ENCODE measurements at places on chromosomes 5 and 9.

DNA sequence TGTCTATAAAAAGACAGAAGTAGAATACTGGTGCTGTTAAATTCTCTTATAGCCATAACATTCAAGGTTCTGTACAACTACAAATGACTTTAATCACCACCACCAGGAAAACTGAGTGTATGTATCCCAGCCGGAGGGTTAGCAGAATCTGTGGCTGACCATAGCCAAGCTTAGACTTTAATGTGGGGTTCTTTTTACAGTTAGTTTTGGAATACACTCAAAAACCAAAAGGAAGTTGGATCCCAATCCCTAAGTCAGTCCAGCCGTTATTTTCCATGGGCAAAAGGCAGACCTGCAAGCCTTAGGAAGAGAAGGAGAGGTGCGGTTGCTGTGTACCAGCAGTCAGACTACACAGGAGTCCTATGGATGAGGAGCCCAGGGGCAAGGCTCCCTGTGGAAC, 179.8 kb downstream of the ENC1 start:
- DNase-seq, result no peak

- DNase-seq, result no peak
Measured at GRCh38 chr9:125985142-125985997, 238.2 kb downstream of the PBX3 start.

DNA sequence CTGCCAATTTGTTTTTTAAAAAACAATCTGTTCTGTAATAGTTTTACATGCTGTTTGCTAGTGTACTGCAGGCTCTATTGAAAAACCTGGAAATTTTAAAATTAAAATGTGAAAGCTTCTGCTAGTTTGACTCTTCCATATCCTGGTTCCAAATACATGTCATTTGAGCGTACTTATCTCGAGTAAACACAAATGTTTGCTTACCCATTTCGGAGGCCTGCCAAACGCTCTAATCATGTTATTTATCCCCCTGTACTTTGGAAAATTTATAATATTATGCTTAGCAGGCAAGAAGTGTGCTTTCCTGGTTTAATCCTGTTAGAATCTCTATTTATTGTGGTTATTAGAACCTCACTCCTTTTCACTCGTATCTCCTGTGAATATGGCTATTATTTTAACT, 476.8 kb upstream of the CYLC2 start:
- DNase-seq, result no peak

DNA sequence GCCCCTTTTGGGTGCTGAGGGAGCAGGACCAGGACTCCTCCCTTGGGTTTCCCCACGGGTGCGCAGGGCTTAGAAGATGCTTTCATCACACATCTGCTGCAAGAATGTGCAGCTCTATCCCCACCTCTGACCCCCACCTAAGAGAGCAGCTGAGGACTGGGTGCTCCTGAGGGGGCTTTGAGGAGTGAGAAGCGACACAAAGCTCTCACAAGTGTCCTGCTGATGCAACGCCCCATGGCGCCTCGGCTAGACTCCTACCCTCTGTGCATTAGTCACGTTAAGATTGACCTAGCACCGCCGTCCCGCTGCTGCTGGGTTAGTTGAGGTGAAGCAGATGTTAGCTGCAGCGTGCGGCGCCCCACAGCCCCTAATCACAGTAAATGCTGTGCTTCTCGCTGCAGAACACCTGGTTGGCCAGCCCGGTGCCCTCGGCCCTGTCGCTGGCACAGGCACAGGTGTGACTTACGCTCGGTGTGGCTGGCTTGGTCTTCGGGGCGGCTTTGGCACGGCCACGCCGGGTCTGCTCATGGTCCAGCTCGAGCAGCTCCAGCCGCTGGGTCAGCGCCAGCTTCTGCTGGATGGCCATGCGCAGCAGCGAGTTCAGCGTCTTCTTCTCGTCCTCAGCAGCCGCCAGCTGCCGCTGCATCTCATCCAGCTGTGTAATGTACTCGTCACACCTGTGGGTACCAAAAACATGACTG, 45.0 kb upstream of the IPPK start:
- DNase-seq, result no peak

- DNase-seq, result no peak
Measured at GRCh38 chr9:136855461-136856078, 3.4 kb downstream of the MAMDC4 start.

GRCh38 chr5:133902511-133903118, 65.8 kb downstream of the C5orf15 start:
- no peak for DNase-seq

GRCh38 chr9:132168851-132169250, 7.0 kb downstream of the NTNG2 start:
- DNase-seq, result no peak

DNA sequence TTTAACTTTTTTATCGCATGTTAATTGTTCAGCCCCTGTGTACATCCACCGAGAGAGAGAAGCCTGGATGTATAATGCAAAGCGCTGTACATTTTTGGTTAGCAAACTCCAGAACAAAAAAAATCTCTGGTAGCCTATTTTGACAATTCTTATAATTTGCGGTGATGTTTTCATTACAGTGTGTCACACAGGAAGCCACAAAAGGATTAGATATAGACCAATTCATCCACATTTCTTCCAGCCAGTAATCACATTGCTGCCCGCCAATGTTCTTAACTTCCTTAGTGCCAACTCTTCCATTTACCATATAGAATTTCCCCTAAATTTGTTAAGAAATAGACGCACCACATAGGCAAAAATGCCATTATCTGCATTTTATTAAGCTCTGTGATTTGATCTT, 435.6 kb downstream of the EFNA5 start:
- no peak for DNase-seq

DNA sequence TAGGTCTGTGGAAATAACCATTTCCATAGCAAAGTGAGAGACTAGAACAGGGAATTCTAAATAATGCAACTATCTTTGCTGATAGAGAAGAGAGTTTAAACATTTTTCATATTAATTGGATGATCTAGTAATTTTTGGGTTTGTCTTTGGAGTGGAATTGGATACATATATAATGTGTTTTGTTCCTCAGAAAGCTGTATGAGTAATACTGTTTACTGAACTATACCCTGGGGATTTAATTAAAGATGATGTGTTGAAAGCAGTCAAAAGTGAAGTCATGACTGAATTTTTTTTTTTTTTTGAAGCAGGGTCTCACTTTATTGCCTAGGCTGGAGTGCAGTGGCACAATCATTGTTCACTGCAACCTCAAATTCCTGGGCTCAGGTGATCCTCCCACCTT, 17.9 kb downstream of the FER start:
- DNase-seq, result no peak

DNA sequence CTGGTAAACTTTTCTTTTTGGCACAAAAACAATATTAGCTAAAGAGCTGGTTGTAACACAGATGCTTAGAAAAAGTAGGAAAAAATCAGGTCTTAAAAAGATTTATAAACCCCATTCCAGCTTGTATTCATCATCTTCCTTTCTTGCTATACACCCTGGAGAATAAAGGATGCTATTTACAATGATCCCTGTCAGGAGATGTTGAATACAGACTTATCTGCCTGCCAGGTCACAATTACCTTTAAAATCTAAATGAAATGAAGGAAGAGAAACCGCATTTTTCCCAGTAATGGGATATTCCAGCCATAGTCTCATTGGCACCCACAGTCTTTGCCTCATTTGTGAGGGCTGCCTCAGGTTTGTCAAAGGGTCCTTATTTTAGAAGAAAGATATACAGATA, 394.1 kb upstream of the WWC1 start:
- no peak for DNase-seq

DNA sequence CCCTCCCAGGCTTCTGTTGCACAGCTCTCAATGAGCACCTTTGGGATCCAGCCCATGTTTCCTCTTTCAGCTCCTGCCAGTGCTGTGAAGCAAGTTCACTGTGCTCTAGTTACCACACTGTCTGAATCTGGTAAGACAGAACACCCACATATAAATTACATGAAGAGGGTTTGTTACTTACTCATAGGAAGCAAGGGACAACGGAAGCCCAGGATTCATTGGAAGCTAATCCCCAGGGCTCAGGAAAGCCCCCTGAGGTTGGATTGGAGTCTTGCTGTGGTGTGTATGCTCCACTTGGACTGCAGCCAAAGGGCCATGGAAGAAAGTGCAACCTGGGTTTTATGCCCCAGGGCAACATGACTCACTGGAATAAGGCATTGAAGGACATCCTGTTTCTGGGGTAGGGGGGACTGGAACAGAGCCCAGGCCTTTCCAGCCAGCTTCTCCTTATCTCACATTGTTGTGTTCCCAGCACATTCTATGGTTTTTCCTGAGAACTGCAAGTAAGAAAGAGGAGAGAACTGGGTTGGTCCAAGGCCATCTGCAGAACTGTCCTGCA, 15.6 kb upstream of the CLK4 start:
- no peak for DNase-seq

- no peak for DNase-seq
Measured at GRCh38 chr9:136701668-136702053, 10.7 kb upstream of the DIPK1B start.

DNA sequence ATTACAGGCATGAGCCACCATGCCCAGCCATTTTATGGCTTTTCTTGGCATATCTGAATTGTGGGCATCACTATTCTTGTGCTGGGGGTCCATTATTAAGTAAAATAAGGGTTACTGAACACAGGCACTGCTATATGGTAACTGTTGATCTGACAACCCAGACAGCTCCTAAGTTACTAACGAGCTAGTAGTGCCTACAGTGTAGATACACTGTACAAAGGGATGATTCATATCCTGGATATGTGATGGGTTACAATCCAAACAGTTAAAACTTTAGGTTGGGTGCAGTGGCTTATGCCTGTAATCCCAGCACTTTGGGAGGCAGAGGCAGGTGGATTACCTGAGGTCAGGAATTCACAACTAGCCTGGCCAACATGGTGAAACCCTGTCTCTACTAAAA, 4.3 kb downstream of the CD14 start:
- DNase-seq, result no peak

DNA sequence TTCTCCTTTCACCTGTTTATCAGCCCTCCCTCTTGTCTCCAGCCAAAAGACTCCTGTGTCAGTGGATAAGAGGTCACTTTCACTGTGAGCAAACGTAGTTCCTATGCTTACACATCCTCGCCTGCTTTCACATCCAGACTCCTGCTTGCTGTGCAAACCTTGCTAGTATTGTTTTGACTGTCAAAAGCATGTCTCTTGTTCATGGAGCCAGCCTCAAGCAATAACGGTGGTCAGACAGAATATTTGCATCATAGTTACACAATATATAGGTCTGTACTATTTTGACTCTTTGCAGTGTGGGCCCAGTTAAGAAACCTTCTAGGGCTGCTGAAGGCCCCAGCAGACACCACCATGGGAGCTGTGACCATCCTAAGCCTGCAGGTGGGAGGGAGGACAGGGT, 420.0 kb downstream of the SEMA5A start:
- DNase-seq, result no peak

DNA sequence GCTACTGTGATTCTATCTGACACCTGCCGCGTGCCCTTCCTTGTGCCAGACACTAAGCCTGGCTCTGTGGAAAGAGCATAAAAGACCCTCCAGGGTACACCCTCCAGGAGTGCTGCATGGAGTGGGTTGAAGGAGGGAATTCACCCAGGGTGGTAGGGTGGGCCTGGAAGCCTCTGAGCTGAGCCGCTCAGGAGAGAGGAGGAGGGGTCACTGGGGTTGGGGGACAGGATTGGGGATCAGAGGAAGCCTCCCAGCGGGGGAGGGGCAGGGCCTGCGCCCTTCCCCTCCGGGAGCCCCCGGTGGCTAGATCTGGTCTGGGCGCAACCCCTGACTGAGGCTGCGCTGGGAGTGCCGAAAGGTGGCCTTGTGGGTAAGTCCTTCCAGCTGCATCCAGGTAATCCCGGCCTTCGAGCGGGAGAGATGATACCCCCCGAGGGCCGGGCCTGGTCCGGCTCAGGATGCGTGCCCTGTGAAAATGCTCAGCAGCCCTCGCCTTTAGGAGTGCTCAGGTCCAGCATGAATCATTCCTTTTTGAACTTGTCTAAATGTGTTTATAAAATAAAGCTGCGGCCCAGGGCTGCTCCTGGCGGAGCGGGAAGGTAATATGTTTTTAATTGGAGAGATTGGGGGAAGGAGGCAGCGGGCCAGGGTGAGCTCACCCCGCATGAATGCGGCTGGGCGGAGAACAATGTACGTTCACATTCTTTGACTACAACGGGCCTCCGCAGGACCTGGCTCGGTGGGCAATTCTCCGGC, 118.1 kb upstream of the SMIM23 start:
- no peak for DNase-seq

GRCh38 chr9:32399110-32399815, 14.8 kb downstream of the ACO1 start:
- no peak for DNase-seq

- DNase-seq, result no peak
Measured at GRCh38 chr9:22423566-22423965, 23.1 kb upstream of the DMRTA1 start.

All from amygdala (tissue), 56 donors.